Breast epithelium (tissue), 4 donors: ENCODE measurements at places on chromosomes 13 and 19. TPM values are rescaled to one million over a fixed set of nuclear protein-coding genes. Genes with fewer than 3 reads are reported as not detected.

DNA sequence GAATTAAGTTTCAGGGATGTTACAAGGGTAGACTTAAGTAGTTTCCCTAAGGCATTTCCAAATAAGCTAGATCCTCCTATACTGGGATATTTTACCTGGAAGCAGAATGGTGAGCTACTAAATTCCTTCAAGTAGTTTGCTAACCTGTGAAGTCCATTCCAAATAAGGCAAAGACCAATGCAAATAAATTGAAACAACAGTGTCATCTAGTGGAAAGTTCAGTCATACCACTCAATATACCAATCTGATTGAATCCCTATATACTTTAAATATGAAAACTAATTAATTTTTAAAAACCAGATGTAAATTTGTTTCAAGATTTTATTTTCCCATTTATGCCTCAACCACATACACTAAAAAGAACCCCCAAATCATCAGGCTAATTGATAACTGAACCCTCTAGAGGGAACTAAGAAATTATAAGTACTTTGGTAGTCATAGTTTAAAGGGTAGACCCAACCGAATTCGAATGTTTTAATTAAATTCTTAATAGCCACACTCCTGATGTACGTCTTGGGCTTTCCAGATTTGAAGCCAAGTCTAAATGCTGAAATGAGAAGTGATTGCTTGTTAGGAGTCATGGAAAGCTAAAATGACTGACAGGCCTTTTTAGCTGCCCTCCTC lies 223.7 kb downstream of the TBC1D4 start:
- H3K27ac ChIP-seq: no peak overlapping the region
- H3K27me3 ChIP-seq: no peaks in the 10 kb centered on the region
- no peaks in the 10 kb centered on the region for H3K36me3 ChIP-seq
- DNase-seq: no peak
- no peak overlapping the region for H3K4me3 ChIP-seq

DNA sequence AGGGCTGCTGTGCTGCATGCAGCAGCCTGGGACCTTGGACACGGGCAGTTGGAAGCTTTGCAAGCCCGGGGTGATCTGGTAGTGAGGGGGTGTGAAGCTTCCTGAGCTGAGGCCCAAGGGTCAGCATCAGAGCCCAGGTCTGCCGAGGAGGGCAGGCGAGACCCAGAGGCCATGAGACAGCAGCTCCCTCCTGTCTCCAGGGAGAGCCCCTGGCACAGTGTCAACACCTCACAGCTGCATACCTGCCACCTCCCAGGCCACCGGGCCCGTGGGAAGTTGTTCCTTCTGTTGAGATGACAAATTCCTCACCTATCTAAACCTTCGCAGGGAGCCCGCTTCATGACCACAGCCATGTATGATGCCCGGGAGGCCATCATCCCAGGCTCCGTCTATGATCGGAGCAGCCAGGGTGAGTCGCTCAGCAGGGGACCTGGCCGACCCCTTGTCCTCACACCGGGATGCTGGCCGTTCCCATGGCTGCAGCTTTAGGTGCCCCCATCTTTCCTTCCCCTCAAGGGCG lies 32.1 kb downstream of the CERS1 start:
- H3K27me3 ChIP-seq: no peaks in the 10 kb centered on the region
- H3K4me1 ChIP-seq: no peaks in the 10 kb centered on the region
- H3K36me3 ChIP-seq: peaks cover 23% of the 10 kb centered on the region
- no peak overlapping the region for H3K27ac ChIP-seq
- no peak overlapping the region for H3K4me3 ChIP-seq
- DNase-seq: no peak

Gene CYP4F8
- 5.0 TPM for total RNA-seq

Gene CDX2
- not detected for total RNA-seq
